SK-MEL-5 (cell line): ENCODE measurements at places on chromosomes 16 and 17.

GRCh38 chr16:24713379-24713778 lies 16.1 kb upstream of the TNRC6A start:
- DNase-seq, result no peak

DNA sequence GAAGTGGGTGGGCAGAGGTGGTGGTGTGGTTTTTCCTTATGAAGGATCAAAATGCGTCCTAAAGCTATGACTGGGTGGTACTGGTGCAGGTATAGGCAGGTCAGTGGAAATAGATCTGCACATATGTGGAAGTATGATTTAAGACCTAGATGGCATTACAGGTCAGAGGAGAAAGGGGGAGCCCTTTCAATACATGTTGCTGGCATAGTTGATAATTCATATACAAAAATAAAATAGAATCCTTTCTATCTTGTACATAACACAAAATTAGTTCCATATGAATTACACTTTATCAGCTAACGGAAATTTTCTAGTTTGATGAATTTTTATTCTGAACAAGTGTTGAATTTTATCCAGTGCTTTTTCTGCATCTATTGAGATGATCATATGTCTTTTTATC lies 20.8 kb upstream of the PIK3R5 start:
- no peak for DNase-seq

GRCh38 chr17:66240013-66240412 lies 10.8 kb upstream of the APOH start:
- no peak for DNase-seq

DNA sequence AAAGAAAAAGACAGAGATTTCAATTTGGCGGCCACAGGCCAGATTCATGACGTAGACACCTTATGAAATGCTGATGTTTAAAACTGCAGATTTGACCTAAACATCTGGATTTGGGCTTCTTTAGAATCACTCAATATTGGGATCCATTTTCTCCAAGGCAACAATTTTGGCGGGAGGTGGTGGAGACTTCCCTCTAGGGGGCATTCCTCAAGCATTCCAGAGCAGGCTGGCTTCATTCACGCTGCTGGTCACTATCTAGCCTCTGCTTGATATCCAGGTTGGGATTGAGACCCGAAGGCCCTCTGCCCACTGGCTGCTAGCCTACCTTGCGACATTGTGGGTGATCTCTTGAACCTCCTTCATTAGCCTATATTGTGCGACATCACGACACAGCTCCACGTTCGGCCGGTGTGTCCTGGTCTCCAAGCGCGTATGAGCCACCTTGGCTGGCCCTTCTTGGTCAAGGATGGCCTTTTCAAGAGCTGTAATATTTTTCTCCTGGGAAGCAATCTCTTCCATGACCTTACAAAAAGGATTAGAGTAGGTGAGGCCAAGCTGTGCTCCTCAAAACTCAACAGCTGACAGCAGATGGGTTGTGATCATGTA lies 24.5 kb downstream of the FBXO39 start:
- DNase-seq, result no peak

- DNase-seq, result no peak
Measured at GRCh38 chr16:64356267-64356666, 765.6 kb downstream of the CDH11 start.

GRCh38 chr16:14329727-14330350 lies 258.7 kb downstream of the MRTFB start:
- no peak for DNase-seq
